ENCODE measurements at places on chromosomes 13 and 19.

- no peak for DNase-seq
These were observed 1.1 kb downstream of the SOX1 start for GRCh38 chr13:112067871-112068539.

- no peak for DNase-seq
These were observed 36.0 kb downstream of the BRD4 start for GRCh38 chr19:15296353-15296752.

GRCh38 chr13:111325146-111325890 lies 4.9 kb downstream of the TEX29 start:
- no peak for DNase-seq

- DNase-seq: no peak
These were observed 935 bp downstream of the ARID3A start for GRCh38 chr19:926589-927350.

- no peak for DNase-seq
These were observed 2.5 kb downstream of the SSC5D start for GRCh38 chr19:55490478-55491432.

DNA sequence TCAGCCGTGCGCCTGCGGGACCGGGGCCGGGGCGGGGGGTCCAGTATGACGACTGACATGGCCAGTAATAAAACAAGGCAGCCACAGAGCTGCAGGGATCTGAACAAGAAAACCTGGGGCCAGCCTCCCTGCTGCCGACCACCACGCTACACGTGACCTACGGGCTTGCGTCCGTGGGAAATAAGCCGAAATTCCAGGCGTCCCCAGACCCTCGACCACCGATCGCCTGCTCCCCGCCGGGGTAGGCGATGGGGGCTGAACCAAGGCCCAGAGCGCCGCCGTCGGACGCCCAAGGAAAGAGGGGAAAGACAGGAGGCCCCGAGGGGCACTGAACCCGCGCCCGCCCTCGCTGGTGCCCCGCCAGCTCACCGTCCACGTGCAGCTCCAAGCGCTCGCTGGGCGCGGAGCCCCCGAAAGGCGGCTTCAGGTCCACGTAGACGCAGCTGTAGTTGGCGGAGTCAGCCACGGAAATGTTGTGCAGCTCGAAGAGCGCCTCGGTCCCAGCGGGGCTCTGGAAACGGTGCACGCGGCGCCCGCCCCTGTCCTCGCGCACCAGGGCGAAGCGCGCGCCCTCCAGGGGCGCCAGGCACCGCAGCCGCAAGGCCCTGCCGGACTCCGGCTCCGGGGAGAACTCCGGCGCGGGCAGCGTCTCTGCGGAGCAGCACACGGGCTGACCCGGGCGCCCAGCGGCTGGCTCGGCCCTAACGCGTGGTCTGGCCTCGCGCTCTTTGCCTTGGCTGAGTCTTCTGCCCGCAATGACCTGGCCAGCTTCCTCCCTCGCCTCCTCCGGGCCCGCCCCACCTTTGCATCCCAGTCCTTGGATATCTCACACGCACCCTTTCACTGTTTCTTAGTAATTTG lies 3.1 kb downstream of the A1BG start:
- DNase-seq: no peak

GRCh38 chr19:57807541-57807940 lies 7.2 kb downstream of the ZNF552 start:
- DNase-seq: no peak

DNA sequence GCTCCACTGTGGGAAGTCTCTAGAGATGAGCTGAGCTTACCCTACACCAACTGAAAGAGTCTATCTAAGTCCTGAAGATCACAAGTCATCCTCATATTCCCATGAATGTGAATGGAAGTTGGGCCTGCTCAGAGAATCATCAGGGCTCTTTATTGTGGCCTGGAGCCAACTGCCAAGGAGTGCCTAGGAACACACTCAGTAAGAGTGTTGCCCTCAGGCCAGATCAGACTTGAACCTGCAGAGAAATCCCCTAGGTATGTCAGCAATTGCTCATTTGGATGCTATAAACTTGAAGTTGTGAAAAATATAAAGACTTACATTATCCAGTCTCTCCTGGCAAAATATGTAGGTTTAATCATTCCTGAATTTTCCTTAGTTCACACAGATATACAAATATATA lies 1070.2 kb downstream of the EFNB2 start:
- no peak for DNase-seq

DNA sequence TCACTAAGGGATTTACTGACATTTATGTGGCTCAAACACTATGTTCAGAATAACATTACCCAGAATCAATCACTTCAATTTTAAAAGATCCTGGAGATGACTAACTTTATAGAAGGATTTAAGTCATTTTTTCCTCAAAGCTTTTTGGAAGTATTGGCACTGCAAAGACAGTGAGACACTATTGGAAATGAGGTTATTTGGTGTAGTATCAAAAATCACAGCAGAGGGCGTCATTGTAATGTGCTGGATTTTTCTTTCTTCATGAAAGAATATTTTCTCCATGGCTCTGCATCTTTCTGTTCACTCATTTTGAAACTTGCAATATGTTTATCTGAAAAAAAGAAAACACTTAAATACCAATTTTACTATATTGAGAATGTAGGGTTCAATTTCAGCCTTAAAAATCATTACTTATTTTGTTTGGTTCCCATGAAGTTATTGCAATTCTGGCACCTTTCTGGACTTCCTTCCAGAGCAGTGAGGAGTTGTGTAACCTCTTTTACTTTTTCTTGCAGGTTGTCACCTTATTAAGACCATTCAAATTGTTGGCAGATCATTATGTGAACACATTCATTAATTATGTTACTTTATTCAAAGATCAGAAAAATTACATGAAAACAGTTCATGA lies 3.7 kb upstream of the CSNK1A1L start:
- DNase-seq: no peak

DNA sequence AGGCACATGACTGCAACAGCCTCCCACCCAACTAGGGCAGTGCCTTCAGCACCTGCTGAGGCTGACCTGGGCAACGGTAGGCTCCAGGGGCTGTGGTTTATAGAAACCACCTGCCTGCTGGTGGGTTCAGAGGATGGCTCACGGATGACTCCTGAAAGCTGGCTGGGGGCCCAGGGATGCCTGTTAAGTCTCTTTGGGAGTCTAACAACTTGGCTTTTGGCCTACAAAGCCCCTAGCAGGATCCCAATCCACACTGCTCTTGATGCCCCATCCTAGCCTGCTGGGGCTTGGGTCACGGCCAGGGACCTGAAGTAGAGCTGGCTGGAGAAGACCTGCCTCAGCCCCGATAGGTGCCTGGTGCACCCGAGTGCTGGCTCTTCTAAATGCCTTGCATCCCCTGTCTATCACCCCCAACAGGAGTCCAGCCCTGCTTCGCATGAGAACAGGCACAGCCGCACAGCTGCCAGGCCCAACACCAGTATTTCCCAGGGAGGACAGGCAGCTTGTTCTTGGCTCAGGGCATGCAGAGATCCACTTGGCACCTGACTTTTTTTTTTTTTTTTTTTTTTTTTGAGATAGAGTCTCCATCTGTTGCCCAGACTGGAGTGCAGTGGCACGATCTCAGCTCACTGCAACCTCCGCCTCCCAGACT lies 9.1 kb upstream of the EPHX3 start:
- no peak for DNase-seq

DNA sequence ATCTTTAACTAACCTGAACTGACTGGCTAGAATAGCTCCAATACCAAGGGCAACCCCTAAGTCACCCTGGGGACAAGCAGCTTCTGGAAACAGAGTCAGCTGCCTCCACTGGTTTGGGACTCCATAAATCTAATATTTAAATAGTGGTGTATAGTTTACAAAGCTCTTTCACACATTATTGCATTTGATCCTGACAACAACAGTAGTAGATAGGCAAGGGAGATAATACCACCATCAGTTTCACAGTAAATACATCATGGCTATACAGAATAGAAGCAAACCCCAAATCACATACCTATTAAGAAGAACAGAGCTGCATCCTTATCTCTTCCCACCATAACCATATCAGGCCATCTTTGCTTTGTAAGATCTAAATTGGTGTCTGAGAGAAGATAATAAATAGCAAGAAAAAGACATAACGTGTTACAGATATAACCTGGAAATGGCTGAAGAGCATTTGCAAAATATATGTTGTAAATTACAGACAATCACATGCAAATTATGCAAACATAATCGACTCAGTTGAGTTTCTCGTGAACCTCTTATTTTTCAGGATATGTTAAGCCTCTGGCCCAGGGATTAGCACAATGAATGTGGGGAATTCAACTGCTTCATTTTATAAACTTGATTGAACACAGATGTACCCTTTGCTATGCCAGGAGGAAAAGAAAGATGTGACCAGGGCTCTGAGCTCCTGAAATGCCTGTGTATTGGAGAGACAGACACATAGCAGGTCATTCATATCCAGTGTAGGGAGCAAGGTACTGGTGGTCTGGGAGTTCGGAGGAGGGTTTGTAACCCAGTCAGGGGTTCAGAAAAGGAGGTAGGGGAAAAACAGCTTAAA lies 142.5 kb downstream of the SLC7A1 start:
- DNase-seq: no peak

- no peak for DNase-seq
These were observed 10.3 kb downstream of the ZNF558 start for GRCh38 chr19:8821748-8822241.

- no peak for DNase-seq
These were observed 1556.2 kb downstream of the SLITRK5 start for GRCh38 chr13:89227356-89227755.

DNA sequence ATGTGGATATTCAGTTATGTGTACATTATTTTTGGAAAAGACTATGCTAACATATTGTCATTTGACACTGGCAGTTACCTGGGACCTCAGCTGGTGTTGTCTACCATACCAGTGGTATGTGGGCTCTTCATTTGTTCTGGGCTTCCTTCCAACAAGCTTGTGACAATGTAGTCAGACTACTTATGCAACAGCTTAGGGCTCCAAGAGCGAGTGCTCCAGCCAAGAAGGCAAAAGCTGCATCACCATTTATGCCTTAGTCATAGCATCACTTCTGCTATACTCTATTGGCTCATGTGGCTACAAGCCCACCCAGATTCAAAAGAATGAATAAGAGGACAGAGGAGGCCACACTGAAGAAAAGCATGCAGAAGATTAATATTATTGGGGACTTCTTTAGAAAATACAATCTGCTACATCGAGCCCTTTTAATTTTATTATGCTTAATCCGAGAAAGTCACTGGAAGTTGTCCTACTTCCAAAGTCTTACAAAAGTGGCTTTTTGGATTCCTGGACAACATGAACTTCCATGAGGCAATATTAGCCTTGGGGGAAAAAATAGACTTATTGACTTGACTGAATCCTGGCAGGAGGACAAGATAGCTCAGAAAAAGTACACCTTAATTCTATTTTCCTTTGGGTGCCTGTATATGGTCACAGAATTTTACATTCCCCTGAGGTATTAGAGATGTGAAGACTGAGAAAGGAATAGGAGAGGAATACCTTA lies 529.4 kb upstream of the HTR2A start:
- no peak for DNase-seq

DNA sequence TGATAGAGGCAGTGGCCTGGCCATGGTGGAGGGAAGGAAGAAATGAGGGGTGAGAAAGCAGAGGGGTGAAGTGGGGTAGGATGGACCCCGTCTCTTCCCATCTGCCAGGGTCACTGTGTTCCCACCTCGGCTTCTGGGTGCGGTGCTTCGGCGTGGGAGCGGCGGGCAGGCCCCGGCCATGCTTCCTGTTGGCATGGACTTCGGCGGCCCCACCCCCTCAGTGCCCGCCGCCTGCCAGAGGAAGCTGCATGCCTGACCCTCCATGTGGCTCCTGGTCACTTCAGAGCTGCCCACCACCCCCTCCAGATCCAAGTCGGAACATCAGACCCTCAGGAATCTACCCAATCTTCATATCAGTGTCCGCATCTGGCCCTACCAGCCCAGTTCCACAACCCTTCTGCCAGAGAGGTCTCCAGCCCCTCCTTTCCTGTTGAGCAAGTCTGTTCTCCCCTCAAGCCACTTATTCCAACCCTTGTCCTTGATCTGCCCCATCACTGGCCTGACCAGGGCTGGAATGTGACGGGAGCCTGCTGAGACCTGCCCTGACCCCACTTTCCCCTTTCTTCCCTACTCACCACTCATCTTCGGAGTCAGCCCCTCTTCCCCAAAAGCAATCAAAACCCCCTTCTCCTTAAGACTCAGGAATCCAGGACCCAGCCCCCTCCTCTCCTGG lies 1.5 kb downstream of the KCNN4 start:
- DNase-seq: no peak

GRCh38 chr13:20064128-20064527 lies 96.7 kb downstream of the GJA3 start:
- no peak for DNase-seq

GRCh38 chr13:110559429-110559943 lies 2.0 kb downstream of the RAB20 start:
- no peak for DNase-seq

- no peak for DNase-seq
These were observed 30.9 kb downstream of the RASA3 start for GRCh38 chr13:114101358-114102130.

GRCh38 chr19:16032509-16033135 lies 43.7 kb upstream of the TPM4 start:
- DNase-seq: no peak

DNA sequence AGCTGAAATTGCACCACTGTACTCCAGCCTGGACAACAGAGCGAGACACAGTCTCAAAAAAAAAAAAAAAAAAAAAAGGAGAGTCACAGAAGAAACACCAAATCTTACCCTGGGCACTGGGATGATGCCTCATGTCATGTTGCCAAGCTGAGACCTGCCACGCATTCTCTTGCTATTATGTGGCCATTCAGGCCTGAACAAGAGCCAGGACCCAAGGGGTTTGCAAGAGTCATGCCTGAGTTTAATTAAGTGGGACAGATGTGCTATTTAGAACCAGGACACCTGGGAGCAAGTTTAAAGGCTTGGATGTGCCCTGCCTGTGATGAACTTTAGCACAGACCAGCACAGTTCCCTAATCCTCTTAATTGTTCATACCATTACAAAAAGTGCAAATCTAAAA lies 9.8 kb downstream of the PNMA8A start:
- DNase-seq: no peak

DNA sequence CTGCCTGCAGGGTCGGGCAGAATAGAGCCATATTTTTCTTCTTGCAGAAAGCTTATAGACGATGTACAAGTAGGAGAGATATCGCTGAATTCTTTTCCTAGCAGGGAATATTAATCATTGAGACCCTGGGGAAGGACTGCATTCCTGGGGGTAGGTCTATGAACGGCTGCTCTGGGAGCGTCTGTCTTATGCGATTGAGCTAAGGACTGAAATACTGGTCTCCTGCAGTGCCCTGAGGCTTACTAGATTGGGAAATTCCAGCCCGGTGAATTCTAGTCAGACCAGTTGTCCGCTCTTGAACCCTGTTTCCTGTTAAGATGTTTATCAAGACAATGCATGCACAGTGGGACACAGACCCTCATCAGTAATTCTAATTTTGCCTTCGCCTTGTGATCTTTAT lies 59.8 kb upstream of the UBAC2 start:
- no peak for DNase-seq
